ENCODE measurements at places on chromosomes 5 and 9.

- DNase-seq, result no peak
- H3K4me3 ChIP-seq, result no peak overlapping the region
- H3K27ac ChIP-seq, result no peak overlapping the region
- peaks cover 13% of the 10 kb centered on the region for H3K36me3 ChIP-seq
- H3K27me3 ChIP-seq, result peaks cover 3% of the 10 kb centered on the region
Observed at GRCh38 chr9:121984726-121985402, 108.2 kb downstream of the TTLL11 start.

DNA sequence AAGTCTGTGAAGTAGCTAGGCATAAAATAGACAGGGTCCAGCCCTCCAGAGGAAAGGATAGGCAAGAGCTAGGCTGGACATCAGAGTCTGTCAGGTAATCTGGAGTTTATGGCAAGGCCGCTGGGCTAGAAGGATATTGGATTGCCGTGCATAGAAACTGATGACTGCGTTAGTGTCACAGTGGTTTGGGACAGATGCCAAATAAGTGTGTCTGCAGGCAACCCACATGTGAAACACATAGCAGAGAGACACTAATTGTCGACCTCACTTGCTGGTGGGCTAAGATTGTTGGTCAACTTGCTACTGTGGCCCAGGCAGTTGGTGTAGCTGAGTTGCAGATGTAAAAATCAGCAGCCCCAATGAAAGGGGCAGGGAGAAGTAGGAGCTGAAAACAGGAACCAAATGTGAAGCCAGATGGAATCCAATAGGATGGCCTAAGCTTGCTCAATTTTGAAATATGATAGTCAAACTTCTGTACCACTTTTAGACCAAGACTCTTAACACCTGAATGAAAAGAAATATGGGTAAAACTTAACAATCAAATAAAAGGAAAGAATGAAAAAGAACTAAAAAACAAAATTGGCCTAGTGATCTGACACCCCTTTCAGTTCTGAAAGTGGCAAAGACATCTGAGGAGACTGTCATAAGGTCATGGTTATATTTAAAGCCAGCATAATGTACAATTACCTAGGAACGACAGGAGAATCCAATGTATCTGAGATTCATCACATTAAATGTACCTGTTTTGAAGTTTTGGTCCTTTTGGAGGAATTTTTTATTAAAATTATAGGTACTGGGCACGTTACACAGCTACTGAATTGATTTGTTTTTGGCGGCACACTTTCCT is 243.3 kb upstream of the ACTBL2 start:
- H3K27me3 ChIP-seq, result no peaks in the 10 kb centered on the region
- H3K4me3 ChIP-seq, result no peak overlapping the region
- H3K36me3 ChIP-seq, result peaks cover 3% of the 10 kb centered on the region
- H3K27ac ChIP-seq, result no peak overlapping the region
- H3K4me1 ChIP-seq, result no peaks in the 10 kb centered on the region

GRCh38 chr9:29648601-29649000 is 2075.3 kb upstream of the C9orf72 start:
- H3K27me3 ChIP-seq, result no peaks in the 10 kb centered on the region
- no peaks in the 10 kb centered on the region for H3K36me3 ChIP-seq
- H3K4me3 ChIP-seq, result no peak overlapping the region

- no peaks in the 10 kb centered on the region for H3K27me3 ChIP-seq
- no peak for DNase-seq
- no peaks in the 10 kb centered on the region for H3K4me1 ChIP-seq
Observed at GRCh38 chr5:110096419-110096818, 406.7 kb downstream of the MAN2A1 start.

- no peak overlapping the region for H3K4me3 ChIP-seq
- DNase-seq, result no peak
- no peak overlapping the region for H3K27ac ChIP-seq
- H3K36me3 ChIP-seq, result no peaks in the 10 kb centered on the region
- H3K27me3 ChIP-seq, result peaks cover 6% of the 10 kb centered on the region
Observed at GRCh38 chr9:134168757-134169550, 4.6 kb upstream of the RNU6ATAC start.

DNA sequence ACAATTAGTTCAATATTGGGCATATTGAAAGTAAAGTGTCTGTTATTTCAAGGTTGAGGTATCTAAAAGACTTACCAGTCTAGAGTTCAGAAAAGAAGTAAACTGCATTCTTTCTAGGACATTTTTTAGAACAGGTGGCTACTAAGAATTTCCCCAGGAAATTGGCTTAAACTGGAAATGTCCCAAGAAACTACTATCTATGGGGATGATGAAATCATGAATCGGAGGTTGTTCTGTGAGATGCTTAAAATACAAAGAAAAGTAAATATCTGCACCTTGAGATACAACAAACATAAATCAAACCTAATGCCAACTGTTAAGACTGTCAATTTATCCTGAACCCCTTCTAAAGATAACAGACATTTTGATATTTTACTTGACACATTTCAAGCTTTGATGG is 226.5 kb upstream of the NREP start:
- no peak overlapping the region for H3K4me3 ChIP-seq
- H3K27me3 ChIP-seq, result no peaks in the 10 kb centered on the region
- DNase-seq, result no peak
- H3K36me3 ChIP-seq, result no peaks in the 10 kb centered on the region

- peaks cover 6% of the 10 kb centered on the region for H3K4me1 ChIP-seq
- no peaks in the 10 kb centered on the region for H3K27me3 ChIP-seq
- H3K36me3 ChIP-seq, result no peaks in the 10 kb centered on the region
- no peak for DNase-seq
- H3K27ac ChIP-seq, result no peak overlapping the region
Observed at GRCh38 chr5:57034201-57034916, 82.4 kb upstream of the MIER3 start.

DNA sequence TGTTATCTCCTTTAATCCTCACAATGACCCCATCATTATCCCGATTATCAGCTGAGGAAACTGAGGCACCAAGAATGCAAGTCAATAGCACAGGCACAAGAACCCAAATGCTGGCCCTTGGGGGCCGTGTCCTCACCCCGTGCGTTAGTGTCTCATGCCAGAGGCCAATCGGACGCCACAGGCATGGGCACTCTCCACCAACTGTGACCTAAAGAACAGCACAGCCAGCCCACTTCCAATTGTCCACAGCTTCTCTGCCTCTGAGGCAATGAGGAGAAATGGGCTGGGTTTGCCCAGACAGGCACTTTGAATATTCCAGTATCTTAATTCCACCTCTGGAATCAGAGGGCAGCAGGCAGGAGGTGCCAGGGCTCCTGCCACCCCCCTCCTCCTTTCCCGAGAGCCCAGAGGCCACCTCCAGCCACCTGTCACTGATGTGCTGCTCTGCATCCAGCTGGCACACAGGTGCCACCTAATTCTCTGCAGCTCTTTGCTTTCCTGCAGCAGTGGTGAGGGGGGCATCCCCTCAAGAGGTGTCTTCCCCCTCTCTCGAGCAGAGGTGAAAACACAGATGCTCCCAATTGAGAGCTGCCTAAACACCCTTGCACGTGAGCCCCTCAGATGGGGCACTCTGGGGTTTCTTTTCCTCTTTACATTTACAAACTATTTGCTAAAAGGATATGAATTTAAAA is 107.5 kb downstream of the ROR2 start:
- H3K36me3 ChIP-seq, result peaks cover 10% of the 10 kb centered on the region
- no peak overlapping the region for H3K27ac ChIP-seq
- DNase-seq, result no peak
- peaks cover 10% of the 10 kb centered on the region for H3K27me3 ChIP-seq
- peaks cover 76% of the 10 kb centered on the region for H3K4me1 ChIP-seq

DNA sequence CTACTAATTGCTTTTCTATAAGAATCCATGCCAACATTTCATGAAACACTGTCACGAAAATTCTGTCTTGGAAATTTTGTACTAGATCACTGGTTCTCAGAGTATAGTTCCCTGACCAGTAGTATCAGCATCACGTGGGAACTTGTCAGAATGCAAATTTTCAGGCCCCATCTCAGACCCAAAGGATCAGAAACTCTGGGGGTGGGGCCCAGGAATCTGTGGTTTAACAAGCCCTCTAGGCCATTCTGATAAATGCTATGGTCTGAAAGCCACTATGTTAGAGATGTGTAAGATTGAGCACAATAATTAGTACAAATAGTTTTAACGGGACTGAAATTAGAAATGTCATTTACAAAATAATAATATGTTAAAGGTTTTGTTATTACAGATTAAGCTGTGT is 615.7 kb upstream of the ARRDC3 start:
- DNase-seq, result no peak
- H3K4me1 ChIP-seq, result no peaks in the 10 kb centered on the region
- no peak overlapping the region for H3K4me3 ChIP-seq
- no peaks in the 10 kb centered on the region for H3K36me3 ChIP-seq
- no peak overlapping the region for H3K27ac ChIP-seq

DNA sequence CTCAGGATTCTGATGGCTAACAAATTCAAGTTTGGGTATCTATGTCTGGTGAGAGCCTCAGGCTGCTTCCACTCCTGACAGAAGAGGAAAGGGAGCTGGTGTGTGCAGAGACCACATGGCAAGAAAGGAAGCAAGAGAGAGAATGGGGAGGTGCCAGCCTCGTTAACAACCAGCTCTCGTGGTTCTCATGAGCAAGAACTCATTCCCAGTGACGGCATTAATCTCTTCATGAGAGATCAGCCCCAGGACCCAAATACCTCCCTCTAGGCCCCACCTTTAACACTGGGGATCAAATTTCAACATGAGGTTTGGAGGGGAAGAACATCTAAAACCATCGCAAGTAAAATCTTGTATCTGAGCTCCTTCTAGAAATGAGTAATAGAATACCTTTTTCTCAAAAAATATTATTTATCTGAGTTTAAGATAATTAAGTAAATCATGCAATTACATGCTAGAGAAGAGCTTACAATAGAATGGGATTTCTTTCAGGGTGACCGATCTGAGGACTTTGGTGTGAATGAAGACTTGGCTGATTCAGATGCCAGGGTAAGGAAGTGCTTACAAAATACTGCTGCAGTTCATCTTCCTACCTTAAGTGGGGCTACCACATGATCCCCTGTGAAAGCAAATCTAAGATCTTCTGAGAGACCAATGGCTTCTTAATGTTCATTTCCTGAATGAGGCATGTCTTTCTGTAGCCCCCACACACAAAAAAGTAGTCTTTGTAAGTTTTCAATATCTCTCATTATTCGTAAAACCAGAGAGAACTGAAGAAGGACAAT is 11.5 kb downstream of the ANXA1 start:
- H3K4me3 ChIP-seq, result no peak overlapping the region
- H3K27ac ChIP-seq, result no peak overlapping the region
- no peaks in the 10 kb centered on the region for H3K27me3 ChIP-seq
- DNase-seq, result no peak
- no peaks in the 10 kb centered on the region for H3K36me3 ChIP-seq

DNA sequence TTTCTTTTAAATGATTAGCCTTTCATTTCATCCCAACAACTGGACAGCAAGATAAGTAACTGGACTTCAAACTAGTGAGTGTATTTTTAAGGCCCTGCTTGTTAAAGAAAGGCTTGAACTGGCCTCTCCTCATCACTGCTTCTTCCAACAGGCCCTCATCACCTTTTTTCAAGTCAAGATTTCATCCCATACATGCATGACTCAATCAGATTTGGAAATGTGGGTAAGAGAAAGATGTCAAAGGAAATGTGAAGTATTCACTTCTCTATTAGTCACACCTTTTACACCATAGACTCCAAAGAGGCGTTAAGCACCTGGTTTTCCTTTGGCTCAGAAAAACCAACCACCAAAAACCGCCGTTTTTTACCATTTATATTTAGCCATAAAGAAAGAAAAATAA is 4.9 kb downstream of the NR4A3 start:
- no peak overlapping the region for H3K4me3 ChIP-seq
- peaks cover 6% of the 10 kb centered on the region for H3K4me1 ChIP-seq
- H3K27ac ChIP-seq, result no peak overlapping the region
- H3K27me3 ChIP-seq, result peaks cover 32% of the 10 kb centered on the region

- DNase-seq, result no peak
- no peaks in the 10 kb centered on the region for H3K27me3 ChIP-seq
- no peak overlapping the region for H3K27ac ChIP-seq
- no peaks in the 10 kb centered on the region for H3K36me3 ChIP-seq
- no peak overlapping the region for H3K4me3 ChIP-seq
Observed at GRCh38 chr5:110086658-110087388, 397.1 kb downstream of the MAN2A1 start.

GRCh38 chr9:92763721-92764380 is 782 bp downstream of the BICD2 start:
- peaks cover 38% of the 10 kb centered on the region for H3K4me1 ChIP-seq
- DNase-seq, result peak; percentile 79
- peak overlapping the region; percentile 92 for H3K4me3 ChIP-seq

GRCh38 chr5:9507974-9508373 is 37.9 kb downstream of the SEMA5A start:
- H3K4me3 ChIP-seq, result no peak overlapping the region
- no peak overlapping the region for H3K27ac ChIP-seq
- H3K4me1 ChIP-seq, result no peaks in the 10 kb centered on the region
- H3K36me3 ChIP-seq, result no peaks in the 10 kb centered on the region
- H3K27me3 ChIP-seq, result no peaks in the 10 kb centered on the region

GRCh38 chr5:122392224-122392623 is 80.2 kb downstream of the SNCAIP start:
- no peak overlapping the region for H3K4me3 ChIP-seq
- no peak for DNase-seq
- H3K4me1 ChIP-seq, result no peaks in the 10 kb centered on the region
- no peak overlapping the region for H3K27ac ChIP-seq
- H3K27me3 ChIP-seq, result peaks cover 8% of the 10 kb centered on the region

DNA sequence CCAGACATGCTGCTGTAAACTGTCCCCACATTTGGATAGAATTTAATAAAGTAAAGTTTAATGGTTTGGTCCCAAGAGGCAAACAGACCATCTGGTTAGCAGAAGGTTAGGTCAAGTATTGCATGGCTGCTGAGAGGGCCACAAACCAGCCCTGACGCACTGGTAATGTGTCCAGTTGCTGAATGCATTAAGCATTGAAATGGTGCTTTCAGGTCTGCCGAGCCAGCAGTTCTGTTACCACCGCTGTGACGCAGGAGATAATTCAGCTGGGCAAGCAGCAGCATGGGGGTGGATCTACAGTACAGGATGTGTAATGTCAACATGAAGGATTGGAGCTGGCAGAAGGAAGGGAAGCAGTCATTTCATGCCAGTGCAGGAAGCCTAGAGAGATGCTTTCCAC is 16.0 kb downstream of the ZNF462 start:
- H3K4me1 ChIP-seq, result peaks cover 78% of the 10 kb centered on the region
- H3K4me3 ChIP-seq, result peak overlapping the region; percentile 86
- peak overlapping the region; percentile 98 for H3K27ac ChIP-seq
- H3K36me3 ChIP-seq, result no peaks in the 10 kb centered on the region

- H3K4me1 ChIP-seq, result no peaks in the 10 kb centered on the region
- H3K27me3 ChIP-seq, result no peaks in the 10 kb centered on the region
- no peak overlapping the region for H3K4me3 ChIP-seq
- H3K27ac ChIP-seq, result no peak overlapping the region
Observed at GRCh38 chr5:69502767-69503488, 10.3 kb downstream of the OCLN start.

- no peak for DNase-seq
- peaks cover 8% of the 10 kb centered on the region for H3K36me3 ChIP-seq
- H3K27ac ChIP-seq, result no peak overlapping the region
Observed at GRCh38 chr5:173669483-173669882, 53.0 kb upstream of the BOD1 start.

- peaks cover 3% of the 10 kb centered on the region for H3K27me3 ChIP-seq
- no peak overlapping the region for H3K4me3 ChIP-seq
- DNase-seq, result peak; percentile 8
Observed at GRCh38 chr9:93645149-93645889, 68.9 kb downstream of the PHF2 start.

GRCh38 chr9:99513441-99514112 is 291.5 kb downstream of the SEC61B start:
- peaks cover 2% of the 10 kb centered on the region for H3K27me3 ChIP-seq
- no peak overlapping the region for H3K27ac ChIP-seq
- H3K4me1 ChIP-seq, result peaks cover 8% of the 10 kb centered on the region
- DNase-seq, result no peak
- no peaks in the 10 kb centered on the region for H3K36me3 ChIP-seq

Measured in glutamatergic neuron (in vitro differentiated cells).